ENCODE measurements at places on chromosomes 2 and 18.
A peak's percentile ranks its signal among the peaks of the same experiment; 100 is the strongest.

- no peak for DNase-seq
Observed at GRCh38 chr2:43159797-43160196, 66.6 kb downstream of the ZFP36L2 start.

DNA sequence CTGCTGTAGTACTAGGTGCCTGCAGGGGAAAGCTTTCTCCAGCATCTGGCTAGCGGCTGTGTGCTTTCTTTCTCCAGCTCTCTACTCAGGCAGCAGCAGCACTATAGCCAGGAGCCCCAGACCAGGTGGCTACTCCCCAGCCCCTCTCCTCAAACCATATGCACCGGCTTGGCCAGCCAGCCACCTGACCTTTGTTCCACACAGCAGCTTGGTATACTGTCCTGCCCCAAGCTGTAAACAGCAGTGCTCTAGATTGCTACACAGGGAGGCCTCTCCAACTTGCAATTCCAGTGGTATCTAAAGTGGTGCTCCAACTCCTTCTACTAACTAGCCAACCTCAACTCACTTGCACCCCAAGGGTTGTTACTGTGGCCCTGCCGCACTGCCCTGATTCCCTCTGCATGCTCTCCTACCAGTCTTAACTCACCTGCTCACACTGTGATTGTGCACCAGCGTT, 19.6 kb downstream of the LDAH start:
- DNase-seq: no peak

DNA sequence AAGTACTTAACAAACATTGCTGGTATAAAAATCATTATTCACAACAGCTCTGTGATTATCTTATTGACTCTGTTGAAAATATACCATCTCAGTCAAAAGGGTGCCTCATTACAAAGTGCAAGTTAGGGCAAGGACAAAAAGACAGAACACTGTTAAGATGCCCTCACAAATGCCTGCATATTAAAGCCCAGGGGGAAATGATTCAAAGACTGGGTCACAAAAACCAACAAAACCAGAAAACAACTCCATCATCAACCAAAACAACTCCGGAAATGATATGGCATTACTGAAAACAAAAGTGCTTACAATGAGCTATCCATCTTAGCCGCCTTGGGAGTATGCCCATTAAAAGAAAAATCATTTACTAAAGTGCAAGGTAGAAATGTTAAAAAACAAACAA, 9.9 kb downstream of the PLA2R1 start:
- no peak for DNase-seq

- DNase-seq: no peak
Observed at GRCh38 chr2:226905718-226906117, 69.9 kb downstream of the RHBDD1 start.

DNA sequence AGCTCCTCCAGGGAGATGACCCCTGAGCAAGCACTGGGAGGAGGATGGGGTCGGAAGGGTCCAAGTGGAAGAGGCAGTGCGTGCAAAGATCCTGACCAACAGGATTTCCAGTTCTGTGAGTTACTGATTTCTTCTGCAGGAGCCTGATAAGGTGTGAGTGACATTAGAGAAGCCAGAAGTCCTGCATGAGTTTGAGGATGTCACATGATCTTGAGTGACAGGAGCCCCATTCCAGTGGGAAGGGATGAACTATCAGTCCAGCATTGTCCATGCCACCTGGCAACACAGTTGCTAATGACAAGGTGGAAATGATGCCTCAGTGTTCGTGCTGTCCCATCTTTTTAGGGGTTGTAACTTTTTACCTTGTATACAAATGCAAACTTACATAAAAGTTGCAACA, 285.1 kb upstream of the HDAC4 start:
- DNase-seq: no peak

DNA sequence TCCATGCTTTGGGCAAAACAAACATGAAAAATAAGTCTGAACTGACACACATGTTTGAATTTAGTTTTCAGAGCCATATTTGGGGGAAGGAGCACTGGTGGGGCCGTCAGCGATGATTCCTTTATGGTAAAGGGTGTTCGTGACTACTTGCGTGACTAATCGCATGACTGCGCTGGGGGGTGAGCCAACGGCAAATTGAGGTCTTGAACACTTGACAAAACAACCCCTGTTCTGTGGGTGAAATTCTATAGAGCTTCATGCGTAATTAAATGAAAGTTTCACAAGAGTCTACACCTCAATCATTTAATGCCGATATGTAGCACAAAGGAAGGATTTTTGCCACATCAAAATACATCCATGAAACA, 127.5 kb upstream of the CYP1B1 start:
- DNase-seq: no peak

- DNase-seq: no peak
Observed at GRCh38 chr2:2827046-2827636, 496.1 kb upstream of the MYT1L start.

DNA sequence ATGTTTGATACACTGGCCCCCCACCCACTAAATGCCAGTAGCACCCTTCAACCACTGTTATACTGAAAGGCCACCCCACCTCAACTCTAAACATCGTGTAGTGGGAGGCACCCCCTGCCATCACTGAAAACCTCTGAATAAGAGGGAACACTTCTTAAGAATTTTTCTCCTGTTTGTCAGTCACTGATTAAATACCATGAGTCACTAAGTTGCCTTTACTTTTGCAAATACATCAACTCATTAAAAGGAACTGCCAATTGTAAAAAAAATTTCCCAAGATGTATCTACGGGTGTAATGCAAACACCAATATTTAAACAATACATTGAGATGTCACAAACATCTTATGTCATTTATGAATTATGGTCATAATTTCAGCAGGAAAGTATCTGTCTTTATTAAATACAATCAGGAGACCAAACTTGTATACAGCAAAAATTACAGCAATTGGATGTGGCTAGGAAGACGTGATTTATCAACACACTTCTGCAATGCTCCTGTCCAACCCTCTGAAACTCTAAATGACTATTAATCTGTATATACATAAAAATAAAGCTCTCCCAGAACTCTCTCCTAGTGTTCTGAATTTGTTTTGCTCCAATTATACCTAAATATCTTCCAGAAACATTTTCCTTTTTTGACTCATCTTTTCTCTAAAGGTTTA, 144.1 kb upstream of the STK17B start:
- no peak for DNase-seq

DNA sequence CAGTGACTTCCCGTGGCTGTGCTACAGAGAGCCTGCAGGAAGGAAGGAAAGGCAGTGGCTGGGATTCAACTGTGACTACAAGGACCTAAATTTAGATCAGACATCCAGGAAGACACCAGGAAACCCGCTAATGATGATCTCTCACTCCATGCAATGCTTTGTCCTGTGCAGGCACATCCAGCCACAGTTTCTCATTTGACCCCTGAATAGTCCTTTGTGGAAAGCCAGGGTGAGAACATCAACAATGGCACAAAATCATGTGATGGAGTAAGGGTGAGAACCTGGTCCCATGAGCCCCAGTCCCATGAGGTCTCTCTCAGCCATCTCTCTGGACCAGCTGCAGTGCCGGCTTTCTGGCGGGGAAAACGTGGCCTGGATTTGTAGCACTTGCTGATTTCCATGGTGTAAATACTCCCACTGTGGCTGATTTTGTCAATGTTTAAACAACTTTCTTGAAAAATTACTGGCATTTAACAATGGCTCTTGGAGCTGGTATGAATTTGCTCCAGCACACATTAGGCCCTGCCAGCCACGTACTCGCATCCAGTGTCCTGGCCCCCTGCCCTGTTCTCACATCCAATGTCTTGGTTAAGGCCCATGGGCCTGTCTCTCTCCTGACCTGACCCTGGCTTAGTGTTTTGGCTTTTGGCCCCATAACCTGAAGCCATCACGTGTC, 159.0 kb upstream of the HAAO start:
- no peak for DNase-seq

DNA sequence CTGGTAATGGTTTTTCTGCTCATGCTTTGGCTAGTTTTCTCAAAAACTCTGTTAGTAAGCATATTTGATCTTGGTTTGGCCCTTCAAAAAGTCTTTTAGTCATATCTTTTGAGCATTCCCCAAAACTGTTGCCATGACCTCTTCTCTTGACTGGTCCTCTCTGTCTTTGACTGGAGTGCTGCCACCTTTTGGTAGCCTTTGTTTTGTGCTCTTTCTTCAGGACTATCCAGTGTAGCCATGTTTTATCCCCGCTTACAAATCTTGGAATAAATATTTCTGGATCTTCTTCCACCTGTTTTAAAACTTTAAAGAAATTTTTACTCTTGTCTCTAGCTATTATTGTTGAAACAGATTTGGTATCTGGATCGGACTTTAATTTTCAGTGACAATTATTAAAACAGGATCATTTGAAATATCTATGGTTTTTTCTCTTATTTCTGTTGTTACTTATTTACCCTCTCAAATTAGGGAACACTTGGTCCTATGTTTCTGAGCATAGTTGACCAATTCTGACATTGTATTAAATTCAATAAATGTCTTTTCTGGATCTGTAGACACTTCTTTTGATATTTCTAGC, 965 bp upstream of the ELOA2 start:
- DNase-seq: peak; percentile 31

GRCh38 chr18:27413495-27414401, 228.6 kb upstream of the CHST9 start:
- DNase-seq: peak; percentile 96

DNA sequence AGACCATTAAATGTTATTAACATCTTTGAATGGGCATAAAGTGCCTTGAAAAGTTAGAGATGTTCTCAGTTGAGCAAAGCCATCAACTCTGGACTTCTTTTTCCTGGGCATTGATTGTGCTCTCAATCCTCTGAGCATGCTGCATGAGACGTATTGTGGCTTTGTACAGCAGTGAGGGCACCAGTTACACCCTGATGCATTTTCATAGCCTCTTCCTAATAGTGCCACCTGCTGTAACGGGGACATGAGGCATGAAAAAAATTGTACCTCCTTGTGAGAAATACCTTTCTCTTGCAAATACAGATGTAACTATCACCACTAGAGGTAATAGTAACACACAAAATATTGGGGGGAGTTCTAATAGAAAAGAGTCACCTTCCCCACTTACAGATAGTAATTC, 697.5 kb downstream of the TMEM182 start:
- no peak for DNase-seq

DNA sequence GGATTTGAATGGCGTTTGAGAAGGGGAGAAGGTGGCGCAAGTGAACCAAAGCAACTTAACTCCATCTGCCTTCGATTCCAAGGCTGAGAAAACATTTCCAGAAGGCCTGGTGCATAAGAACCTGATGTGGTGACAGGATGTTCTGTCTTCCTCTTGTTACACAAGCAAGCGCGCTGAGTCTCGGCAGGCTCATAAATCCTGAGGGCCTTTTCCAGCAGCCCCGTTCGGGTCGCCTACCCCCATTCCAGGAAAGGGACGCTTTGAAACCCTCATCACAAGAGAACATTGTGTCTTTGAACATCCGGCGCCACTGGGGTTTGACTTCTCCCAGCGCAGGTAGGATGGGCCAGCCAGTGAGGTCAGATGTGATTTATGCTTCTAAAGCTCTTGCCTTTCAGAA, 403.5 kb downstream of the SETBP1 start:
- no peak for DNase-seq

DNA sequence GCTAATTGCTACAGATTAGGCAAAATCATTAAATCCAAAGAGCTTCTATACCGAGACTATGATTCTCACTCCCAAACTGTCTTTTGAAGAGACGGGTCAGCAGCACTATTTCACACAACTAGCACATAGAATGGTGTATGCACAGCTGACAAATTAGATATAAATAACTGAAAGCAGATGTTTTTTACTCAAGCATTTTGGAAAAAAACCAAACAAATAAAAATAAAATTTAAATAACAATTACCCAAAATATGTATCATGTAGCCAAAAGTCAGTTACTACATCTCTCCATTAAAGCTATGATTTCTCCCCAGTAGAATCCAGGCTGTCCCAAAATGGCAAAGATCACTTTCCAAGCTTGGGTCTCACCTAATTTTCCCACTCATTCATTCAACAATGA, 107.9 kb downstream of the TMEM163 start:
- no peak for DNase-seq

GRCh38 chr2:109293663-109294062, 164.7 kb downstream of the SH3RF3 start:
- no peak for DNase-seq

GRCh38 chr2:24174851-24175277, at the start of gene FAM228A:
Gene FAM228A (plus strand): TSS chr2:24175053. CDS start chr2:24175481, 428 bp downstream.
- DNase-seq: no peak

GRCh38 chr2:177245010-177245422, 19.5 kb downstream of the NFE2L2 start:
- peak; percentile 57 for DNase-seq

GRCh38 chr2:132384491-132385151, 32.0 kb upstream of the GPR39 start:
- no peak for DNase-seq

GRCh38 chr18:56107821-56108477, 520.0 kb upstream of the TCF4 start:
- no peak for DNase-seq

DNA sequence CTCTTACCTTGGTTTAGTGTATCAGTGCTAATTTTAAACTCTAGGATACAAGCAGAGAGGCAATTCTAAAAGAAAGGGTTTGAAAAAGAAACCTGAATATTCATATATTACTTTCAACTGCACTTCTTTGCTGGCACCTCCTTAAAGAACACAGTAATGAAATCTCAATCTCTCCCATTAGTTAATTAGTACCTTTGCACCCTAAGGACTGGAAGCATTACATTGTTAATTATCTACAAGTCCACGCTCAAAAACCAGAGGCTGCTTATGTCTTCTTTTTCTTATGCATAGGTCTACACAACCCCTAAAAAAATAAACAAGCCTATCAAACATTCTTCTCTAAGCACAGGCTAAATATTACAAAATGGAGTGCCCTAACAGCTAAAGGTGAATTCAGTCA, 20.2 kb downstream of the EPHA4 start:
- DNase-seq: no peak

DNA sequence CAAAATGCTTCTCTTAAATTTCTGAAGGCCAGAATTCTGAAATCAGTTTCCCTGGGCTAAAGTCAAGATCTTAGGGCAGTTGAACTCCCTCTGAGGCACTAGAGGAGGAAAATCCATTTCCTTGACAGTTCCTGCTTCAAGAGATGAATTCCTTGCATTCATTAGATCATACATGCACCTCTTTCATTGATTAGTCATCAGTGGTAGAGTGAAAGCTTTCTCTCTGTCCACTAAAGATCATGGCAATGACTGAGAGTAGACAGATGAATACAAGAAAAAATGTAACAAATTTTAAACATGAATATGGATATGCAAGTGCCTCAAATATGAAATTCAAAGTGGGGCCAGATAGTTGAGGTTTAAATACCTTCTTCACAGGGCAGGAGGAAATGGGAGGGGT, 693.4 kb upstream of the TMEFF2 start:
- no peak for DNase-seq

DNA sequence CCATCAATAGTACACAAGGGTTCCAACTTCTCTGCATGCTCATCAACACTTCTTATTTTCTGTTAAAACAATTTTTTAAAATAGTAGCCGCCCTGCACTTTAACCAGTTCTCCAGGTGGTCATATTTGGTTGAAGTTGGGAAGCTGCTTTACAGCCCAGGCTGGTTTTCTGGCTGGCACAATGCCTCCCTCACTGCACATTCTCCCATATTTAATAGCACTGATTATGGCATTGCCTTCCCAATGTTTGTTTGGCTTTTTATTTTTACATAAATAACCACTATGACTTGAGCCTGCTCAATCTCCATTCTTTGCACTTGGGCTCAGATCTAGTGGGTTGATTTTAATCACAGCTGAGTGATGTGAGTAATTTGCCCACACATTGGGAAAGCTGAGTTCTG, 111.9 kb upstream of the MAP4K3 start:
- DNase-seq: no peak

- DNase-seq: no peak
Observed at GRCh38 chr2:233436691-233437438, 82.6 kb downstream of the DGKD start.

All from kidney glomerular epithelial cell (primary cell).